ENCODE measurements at places on chromosomes 1 and 21.

DNA sequence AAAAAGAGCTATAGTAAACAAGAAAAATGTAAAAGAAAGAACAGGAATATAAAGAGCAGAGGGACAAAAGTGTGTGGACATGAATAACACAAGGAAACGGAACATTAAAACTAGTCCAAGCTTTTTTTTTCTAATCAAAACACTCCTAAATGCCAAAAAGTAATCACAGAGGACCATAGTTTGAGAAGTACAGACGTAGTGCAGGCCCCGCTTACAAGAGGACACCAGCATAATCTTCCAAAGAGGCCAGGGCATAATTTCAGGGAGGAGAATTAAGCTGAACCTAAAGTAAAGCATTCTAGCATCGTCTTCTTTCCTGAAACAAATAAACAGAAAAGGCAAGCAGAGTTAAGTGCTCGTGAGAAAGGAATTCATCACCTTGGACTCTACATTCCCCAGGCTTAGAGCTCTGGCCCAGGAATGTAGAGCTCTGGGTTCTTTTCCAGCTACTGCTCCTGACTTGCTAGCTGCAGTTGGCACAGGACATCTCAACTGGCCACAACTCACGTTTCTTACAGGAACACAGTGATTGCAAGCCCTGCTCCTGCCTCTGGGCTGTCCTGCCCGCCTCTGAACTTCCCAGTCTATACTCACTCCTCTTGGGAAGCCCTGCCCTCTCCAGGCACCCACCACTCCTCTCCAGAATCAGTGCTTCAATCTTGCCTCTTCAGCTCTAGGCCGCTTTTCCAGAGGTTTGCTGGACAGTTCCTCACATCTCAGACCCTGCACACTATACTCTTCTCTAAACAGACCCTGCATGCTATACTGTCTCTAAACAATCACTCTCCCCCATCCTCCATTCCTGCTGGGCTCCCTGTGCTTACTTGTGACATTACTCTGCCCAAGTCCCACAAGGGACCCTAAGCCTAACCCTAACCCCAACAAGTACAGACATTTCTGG is 9.8 kb downstream of the RGS8 start:
- no peak for DNase-seq

- DNase-seq, result no peak
Measured at GRCh38 chr1:67755619-67756018, 70.6 kb downstream of the GADD45A start.

DNA sequence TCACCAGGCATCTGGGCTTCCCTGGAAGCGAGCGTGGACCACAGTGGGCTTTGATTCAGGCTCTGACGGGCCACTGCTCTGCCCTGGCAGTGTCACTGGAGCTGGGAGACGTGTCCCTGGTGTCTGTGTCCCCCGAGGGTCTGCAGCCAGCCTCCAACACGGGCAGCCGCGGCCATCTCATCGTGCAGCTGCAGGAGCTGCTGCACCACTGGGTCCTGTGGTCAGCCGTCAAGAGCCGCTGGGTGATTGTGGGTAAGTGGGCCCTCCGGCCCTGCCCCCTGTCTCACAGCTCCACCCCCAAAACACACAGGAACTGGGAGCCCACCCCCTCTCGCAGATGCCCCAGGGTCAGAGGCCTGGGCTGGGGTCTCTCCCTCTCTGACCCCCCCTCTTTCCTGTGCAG is 40.7 kb downstream of the DISP3 start:
- DNase-seq, result no peak

GRCh38 chr21:35046880-35047229 is 2.2 kb downstream of the RUNX1 start:
- DNase-seq, result no peak

DNA sequence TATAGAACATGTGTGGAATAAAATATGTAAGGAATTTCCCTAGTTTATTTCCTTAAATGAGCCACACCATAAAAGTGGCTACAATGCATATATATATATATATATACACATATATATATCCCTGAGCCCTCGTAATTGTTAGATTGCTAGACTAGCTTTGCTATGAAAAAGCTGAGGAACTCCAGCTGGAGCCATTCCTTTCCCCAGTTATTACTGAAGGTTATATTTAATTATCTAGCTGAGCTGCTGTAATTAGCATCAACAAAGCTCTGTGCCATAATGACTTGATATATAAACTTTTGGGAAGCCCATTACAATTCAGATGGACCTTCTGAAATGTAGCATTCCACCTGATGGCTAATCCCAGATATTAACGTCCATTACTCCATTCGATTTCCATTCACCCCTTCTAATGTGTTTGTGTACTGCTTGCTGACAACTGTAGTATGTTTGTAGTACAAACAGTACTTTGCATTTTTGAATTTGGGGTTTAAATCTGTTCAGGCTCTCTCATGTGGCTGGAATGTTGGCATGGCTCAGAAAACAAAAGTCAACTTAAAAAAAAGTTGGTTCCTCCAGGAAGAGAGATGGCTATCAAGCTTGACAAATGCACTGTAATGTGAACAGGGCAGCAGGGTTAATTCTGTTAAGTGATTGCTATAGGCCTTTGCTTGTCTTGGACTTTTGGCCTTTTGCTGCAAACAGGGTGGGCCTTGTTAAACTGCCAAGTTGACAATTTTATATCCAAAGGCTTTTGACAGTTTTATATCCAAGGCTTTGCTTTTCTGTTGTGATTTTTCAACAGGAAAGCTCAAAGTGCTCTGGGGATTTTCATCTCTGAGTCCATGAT is 170.0 kb downstream of the LTN1 start:
- DNase-seq, result no peak

DNA sequence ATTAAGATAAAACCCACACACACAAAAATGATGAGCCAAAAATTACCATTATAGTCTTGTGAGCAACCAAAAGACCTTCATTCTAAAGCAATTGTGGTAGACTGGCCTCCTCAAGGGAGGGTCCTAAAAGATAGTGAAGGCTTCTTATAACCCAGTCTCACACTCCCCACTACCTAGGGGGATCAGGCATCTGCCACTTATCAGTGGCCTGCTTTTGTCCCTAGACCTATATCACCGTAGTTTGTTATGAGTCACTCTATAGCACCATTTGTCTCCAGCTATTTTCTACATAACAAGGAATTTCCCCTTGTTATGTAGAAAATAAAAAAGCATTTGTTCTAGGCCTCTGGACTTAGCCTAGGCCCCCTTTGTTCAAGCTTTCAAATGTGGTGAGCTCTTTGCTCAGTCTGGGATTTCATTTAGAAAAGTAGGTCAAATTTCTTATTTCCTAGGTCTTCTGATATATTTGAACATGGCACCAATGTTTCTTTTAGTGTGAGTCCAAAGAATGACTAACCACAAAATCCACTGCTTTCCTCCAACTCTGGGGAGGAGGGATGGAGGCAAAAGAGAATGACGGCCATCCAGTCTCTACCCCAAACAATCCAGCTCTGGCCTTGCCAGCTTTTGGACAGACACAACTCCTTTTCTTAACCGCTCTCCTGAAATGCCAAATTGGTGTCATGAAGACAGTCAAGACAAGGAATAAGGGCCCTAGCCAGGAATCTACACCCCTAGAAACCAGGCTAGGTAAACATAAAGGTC is 8.9 kb downstream of the ADAR start:
- no peak for DNase-seq
